ENCODE measurements at places on chromosomes 2 and 18.

DNA sequence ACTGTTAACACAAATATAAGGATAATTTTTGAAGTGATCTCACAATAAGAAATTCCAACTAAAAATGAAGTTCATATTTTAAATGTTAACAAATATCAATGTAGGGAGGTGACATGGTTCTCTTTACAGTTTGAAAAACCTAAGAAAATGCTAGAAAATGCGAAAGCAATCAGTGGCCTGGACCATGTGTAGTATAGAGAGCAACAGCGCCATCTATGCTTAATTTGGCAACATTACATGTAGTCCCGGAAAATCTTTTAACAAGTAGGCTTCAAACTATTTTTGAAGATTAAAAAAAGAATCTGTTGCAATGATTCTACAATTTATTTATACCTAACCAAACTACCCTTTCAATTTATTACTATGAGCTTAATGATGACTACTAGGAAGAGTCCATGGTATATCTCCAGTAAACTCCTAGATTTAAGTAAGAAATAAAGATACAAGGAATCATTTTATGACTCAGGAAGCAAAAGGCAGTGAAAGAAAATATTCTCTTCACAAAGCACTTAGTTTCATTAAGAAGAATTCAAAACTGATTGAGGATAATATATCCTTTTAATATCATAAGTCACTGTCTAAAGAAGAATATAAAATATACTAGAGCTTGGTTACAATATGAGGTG is 33.3 kb downstream of the NDUFA10 start:
- peak; percentile 31 for DNase-seq

- no peak for DNase-seq
Measured at GRCh38 chr18:71760541-71760940, 783.6 kb downstream of the CBLN2 start.

DNA sequence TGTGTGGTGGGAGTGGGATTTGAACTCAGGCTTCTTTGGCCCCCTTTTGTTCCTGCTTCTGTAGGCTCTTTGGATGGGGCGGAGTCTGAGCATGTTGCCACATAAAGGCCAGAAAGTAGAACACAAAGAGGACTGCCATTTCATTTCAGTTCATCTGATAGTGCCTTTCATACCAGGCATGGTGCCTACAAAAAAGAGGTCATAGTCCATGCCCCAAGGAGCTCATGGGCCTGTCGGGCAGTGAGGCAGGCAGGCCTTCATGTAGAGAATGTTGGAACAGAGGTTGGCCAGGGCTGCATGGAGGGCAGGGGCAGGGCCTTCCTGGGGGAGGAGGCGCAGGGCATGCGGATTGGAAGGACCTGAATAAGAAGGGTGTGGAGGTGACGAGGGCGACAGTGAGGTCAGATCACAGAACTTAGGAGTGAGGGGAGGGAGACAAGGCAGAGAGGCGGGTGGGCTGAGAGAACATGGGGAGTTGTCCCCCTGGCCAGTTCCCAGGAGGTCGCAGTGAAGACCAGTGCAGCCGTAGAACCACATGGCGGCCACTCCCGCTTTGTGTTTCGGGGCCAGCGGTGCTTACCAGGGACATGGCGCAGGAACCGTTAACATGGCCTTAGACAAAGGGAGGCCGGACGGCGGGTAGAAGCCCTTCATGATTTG is 49.1 kb downstream of the ITGB1BP1 start:
- DNase-seq, result no peak

- no peak for DNase-seq
Measured at GRCh38 chr2:131126436-131126835, 21.3 kb downstream of the PLEKHB2 start.

GRCh38 chr18:32289483-32290075 is 99.7 kb downstream of the MEP1B start:
- DNase-seq, result peak; percentile 44

DNA sequence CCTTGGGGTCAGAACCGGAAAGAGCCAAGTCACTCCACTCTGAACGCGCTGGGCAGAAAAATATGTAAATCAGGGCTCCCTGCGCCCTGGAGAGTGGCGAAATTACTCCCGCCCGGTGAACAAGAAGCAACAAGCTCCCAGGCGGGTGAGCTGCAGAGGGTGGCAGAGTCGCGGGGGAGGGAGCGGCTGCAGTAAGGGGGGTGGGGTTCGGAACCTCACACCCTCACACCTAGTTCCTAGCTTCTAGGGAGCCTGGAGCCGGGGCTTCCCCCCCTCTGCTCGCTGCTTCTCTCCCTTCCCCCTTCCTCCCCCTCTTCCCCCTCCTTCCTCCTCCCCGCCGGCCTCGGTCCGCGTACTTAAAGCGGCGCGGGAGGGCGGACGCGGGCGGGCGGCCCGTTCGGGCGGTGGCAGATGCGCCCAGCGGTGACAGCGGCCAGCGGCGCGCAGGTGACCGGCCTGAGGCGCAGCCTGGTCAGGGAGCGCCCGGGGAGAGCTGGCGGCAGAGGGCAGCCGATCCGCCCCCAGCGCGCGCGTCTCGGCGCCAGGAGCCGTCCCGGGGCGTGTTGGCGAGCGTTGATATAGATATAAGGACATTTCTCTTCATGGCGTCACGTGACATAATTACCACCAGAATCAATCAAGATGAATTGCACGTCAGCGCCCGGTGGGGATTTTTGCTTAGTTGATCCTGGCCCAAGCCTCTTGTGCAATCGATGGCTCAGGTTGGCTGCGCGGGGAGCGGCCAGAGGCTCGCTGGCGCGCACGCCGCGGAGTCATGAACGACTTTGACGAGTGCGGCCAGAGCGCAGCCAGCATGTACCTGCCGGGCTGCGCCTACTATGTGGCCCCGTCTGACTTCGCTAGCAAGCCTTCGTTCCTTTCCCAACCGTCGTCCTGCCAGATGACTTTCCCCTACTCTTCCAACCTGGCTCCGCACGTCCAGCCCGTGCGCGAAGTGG is at the start of gene HOXD11:
Gene HOXD11, plus strand, starts transcription at position 700 of the 959 bp plus-strand sequence. Its CDS starts 76 bp downstream, at position 776.
- no peak for DNase-seq

DNA sequence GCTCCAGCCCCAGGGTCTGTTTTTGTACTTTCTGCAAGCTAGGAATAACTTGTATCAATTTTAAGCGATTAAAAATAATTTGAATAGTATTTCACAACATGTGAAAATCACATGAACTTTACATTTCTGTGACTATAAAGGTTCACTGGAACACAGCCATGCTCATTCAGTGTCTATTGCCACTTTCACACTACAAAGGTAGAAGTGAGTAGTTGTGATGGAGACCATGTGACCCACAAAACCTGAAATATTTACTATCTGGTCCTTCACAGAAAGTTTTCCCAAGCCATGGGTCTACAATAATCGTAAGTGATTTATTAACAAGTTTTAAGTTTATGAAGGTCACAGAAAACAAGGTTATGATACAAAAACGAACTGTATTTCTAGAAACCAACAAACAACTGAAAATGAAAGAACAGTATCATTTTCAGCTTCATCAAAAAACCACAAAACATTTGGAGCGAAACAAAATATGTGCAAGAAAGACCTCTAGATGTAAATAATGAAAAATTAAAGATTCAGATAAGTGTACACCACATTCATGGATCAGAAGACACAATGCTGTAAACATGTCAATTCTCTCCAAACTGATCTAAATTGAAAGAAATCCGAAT is 68.9 kb upstream of the DNER start:
- no peak for DNase-seq

GRCh38 chr2:62803961-62804360 is 98.4 kb downstream of the EHBP1 start:
- no peak for DNase-seq

GRCh38 chr18:38557006-38557405 is 991.4 kb upstream of the CELF4 start:
- no peak for DNase-seq

DNA sequence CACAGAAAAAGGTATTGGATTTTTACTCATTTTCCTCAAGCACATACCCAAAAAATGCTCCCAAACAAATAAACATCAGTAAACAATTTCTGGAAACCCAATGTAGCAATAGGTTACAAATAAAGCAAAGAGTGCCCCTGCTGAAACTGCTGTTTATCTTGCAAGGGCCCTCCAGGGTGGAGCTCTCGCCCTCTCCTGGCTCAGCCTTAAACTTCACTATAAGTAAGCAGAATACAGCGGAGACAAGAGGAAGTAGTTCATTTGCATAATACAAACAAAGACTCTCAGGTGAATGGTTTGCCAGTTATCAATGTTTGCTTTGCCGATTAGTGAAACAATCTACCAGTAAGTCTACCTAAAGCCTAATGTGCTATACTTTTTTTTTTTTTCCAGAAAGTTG is 437.6 kb downstream of the DLGAP1 start:
- DNase-seq, result no peak

GRCh38 chr18:70462078-70462439 is 173.2 kb downstream of the SOCS6 start:
- DNase-seq, result no peak

DNA sequence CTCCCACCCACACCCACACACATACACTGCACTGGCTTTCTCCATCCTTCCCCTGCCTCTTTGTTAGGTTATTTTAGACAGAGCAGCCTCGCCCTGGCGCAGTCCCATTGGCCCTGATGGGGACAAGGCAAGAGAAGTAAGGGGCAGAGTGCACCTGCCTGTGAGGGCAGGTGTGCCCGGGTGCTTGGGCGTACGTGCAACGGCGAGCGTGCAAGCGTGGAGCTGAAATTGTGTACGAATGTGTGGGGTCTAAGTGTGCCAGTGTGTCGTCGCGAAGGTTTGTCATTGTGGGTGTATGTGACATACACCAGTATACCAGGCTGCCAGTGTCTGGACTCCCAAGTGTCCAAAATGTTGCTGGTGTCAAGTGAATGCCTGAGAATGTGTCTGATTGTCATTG is 544 bp downstream of the LRATD1 start:
- no peak for DNase-seq

DNA sequence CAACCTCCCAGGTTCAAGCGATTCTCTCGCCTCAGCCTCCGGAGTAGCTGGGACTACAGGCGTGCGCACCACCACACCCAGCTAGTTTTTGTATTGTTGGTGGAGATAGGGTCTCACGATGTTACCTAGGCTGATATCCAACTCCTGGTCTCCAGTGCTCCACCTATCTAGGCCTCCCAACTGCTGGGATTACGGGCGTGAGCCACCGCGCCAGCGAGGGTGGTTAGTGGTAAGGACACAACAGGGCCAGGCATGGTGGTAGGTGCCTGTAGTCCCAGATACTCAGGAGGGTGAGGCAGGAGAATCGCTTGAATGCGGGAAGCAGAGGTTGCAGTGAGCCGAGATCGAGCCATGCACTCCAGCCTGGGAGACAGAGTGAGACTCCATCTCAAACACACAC is 26.6 kb upstream of the DUSP2 start:
- no peak for DNase-seq

DNA sequence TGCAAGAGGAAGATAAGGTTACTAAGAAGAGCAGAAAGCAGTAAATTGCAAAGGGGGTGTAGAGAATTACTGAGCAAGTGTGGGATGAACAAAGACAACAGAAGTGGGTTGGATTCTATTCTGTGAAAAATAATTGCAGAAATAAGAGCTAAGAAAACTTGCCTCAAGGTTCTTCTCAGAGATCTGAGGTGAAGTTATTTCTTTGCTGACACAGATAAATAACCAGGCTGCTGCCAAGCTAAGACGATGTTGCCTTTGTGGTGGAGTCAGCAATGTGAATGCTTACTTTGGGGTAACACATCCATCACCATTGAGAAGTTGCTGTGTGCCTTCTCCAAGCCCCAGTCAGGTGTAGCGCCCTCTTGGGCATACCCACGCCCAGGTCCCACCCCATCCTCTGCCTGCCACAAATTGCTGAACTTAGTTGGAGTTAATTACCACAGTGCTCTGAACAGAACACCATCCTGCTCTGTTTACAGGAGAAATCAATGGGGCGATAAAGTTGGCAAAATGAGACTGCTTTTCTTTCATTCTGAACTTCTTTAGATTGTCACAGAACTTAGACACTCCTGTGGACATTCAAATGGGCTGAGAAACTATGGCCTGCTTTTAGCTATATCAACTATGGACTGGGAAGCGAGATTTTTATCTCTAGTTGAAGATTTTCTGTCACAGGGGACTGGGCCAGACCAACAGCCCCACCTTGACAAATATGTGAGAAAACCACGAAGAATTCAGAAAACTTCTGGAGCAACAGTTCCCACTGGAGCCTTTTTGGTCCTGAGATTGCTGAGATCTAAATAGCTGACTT is 283.6 kb downstream of the TMX3 start:
- no peak for DNase-seq

GRCh38 chr2:38740851-38741731 is 10.1 kb downstream of the SRSF7 start:
- DNase-seq, result no peak

DNA sequence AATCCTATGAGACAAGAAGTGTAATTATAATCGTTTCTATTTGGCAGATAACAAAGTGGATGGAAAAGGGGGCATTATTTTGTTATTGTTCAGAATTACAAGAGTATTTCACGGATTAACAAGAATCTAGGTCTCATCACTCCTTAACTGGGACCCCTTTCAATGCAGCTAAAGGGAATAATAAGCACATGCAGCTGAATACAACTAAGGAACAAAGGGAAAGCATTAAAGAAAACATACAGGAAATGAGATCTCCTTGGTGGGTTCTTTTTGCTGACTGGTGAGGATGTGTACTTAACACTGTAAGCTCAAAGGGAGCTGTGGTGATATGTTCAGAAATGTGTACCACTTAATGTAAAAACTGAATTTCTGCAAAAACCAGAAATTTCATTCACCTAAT is 140.5 kb upstream of the WDSUB1 start:
- DNase-seq, result no peak

DNA sequence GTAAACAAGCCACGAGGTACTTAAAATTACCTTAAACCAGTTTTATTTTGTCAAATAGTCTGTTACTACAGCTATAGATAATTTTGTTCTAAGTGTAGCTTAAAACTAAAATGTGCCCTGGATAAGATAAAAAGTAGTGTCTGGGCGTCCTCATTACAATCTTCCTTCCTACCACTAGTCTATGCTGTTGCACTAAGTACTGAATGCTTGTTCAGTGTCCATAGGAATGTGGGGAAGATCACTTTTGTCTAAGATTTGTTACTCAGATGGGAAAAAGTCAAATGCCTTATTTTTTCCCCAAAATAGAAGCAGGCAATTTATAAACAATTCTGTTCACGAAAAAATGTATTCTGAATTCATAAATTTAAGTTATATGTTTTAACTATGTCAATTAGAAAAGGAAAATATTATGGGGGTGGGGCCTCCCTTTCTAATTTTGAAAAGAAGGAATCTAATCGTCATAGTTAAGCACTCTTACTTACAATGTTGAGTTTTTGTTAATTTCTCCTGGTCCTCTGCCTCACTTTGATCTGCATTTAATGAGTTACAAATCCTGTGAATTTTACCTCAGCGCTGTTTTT is 140.4 kb upstream of the VRK2 start:
- DNase-seq, result peak; percentile 10

GRCh38 chr2:241833101-241833663 is 24.2 kb downstream of the NEU4 start:
- no peak for DNase-seq

DNA sequence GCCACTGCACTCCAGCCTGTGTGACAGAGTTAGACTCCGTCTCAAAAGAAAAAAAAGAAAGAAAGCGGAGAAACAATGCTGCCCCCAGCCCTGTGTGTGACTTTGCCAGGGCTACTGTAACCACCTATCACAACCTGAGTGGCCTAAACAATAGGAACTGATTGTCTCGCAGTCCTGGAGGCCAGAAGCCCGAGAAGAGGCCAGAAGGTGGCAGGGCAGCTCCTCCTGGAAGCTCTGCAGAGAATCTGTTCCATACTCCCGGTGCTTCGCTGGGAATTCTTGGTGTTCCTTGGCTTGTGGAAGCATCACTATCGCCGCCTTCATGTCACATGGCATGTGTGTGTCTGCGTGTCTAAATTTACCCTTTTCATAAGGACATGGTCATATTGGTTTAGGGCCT is 14.4 kb upstream of the RAB17 start:
- DNase-seq, result no peak

- DNase-seq, result no peak
Measured at GRCh38 chr2:199882667-199883066, 28.4 kb upstream of the C2orf69 start.

GRCh38 chr2:183037074-183037552 is 1.1 kb downstream of the NCKAP1 start:
- DNase-seq, result no peak

Data from smooth muscle cell of the brain vasculature (primary cell).